Stimulated activated CD8-positive, alpha-beta memory T cell treated with anti-CD3 and anti-CD28 coated beads, Interleukin-12 subunit alpha, Interleukin-12 subunit beta, amount 100 ng/mL, for 4 hours (primary cell): ENCODE measurements at places on chromosomes 13 and 19.
A peak's percentile ranks its signal among the peaks of the same experiment; 100 is the strongest.

GRCh38 chr13:99469041-99469440, 32.2 kb upstream of the TM9SF2 start:
- DNase-seq = no peak

- DNase-seq = no peak
Measured at GRCh38 chr13:59542303-59542702, 621.4 kb downstream of the DIAPH3 start.

GRCh38 chr19:7918615-7919421, 1.3 kb upstream of the SNAPC2 start:
- no peak for DNase-seq

- no peak for DNase-seq
Measured at GRCh38 chr19:14943601-14944000, 2.3 kb downstream of the OR7C2 start.

DNA sequence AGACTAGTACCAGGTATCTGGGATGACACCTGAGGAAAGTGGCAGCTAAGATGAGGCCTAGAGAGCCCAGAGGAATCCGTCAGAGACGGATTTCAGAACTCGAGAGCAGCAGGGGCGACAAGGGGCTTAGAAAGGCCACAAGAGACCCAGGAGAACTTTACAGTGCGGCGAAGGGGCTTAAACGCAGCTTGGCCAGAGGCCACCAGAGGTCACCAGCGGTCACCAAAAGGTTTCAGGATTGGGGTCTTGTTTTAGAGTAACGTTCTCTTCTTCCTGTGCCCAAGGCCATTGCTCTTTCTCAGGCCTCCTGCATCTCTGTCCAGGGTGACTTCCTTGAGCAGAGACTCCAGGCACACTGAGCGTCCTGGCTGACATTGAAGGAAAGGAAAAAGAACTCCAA, 2.2 kb downstream of the ZSCAN22 start:
- no peak for DNase-seq

DNA sequence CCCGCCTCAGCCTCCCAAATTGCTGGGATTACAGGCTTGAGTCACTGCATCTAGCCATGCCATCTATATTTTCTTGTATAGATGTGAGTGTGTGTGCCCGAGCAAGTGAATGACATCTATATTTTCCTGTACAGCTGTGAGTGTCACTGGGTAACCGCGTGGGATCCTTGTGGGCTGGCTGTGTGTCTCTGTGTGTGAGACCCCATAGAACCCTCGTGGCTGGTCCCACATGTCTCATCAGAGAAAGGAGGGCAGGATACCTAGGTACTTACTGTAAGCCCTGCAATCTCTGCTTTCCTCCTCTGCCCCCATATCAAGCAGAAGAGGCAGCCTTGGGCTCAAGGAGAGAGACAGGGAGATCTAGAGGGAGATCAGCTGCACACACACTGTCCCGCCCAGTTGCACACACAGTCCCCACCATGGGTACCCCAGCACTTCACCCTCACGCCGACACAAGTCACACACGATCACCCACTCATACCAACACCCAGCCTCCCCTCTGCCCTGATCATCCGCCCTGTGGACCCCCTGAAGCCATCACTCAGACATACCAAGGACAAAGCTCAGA, 655 bp downstream of the DENND1C start:
- no peak for DNase-seq

DNA sequence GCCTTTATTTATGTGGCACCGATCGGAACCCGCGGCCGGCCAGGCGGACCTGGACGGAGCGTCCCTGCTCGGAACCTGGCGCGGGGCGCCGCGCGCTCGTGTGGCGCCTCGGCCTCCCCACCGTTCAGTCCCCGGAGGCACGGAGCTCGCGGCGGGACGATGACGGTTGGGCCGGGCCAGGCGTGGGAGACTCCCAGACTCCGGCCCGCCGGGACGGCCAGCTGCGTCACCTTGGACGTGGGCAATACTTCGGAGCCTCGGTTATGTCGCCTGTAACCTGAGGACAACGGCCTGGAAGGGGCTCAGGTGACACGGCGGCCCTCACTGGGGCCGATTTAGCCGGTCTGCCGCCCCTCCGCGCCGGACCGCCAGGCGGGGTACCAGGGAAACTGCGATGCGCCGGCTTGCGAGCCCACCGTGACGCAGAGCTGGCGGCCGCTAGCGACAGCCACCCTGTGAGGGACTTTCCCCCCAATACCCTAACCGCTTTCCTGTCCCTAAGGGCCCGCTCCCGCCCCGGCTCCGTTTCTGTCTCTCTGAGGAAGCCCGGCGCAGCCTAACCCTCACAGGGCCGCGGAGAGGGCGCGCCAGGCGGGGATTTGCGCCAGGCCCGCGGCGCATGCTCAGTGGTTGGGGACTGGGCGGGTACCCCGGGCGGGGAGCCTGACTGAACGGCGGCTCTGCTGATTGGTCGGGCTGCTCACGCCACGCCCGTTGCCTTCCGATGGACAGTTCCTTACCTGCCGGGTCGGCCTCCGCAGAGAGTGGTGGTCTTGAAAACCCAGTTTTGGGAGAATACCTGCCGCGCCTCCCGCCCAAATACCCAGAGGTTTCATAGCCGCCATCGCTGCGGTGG, 109.5 kb upstream of the DOCK9 start:
- DNase-seq = peak; percentile 90

DNA sequence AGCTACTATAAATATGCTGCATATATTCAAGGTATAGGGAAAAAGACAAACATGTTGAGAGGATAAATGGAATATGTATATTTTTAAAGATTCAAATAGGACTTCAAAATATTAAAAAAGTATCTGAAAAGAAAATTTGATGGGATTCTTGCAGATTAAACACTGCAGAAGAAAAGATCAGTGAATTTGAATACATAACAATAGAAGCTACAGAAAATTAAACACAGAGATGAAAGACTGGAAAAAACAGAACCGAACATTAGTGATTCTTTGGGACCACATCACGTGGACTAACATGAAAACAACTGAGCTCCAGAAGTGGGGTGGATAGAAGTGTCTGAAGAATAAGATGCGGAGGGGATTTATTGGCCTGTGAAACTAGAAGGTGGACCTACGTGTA, 217.2 kb downstream of the RFC3 start:
- DNase-seq = no peak
